Hindlimb muscle (tissue), 1 donor: ENCODE measurements at places on chromosomes 1 and 21. TPM values are rescaled to one million over a fixed set of nuclear protein-coding genes. Genes with fewer than 3 reads are reported as not detected.

The TPTE gene
- not detected for polyA plus RNA-seq

The VAV3 gene
- 4.5 TPM for polyA plus RNA-seq

The GJA8 gene
- polyA plus RNA-seq, result not detected

The PRELP gene
- 3.1 TPM for polyA plus RNA-seq

The CD1E gene
- polyA plus RNA-seq, result 0.32 TPM

The CHRNB2 gene
- 0.26 TPM for polyA plus RNA-seq

The CTSK gene
- 44.8 TPM for polyA plus RNA-seq

The CELA3A gene
- not detected for polyA plus RNA-seq

The ANKRD34A gene
- polyA plus RNA-seq, result 1.2 TPM

The SETDB1 gene
- 45.0 TPM for polyA plus RNA-seq

The UBE2U gene
- not detected for polyA plus RNA-seq

The ADGRB2 gene
- 17.6 TPM for polyA plus RNA-seq

The SELP gene
- polyA plus RNA-seq, result 0.76 TPM

The CRYBG2 gene
- 0.40 TPM for polyA plus RNA-seq

GRCh38 chr1:163565166-163565565, 243.4 kb downstream of the NUF2 start:
- no peak for DNase-seq

GRCh38 chr1:115609021-115609420, 32.7 kb upstream of the VANGL1 start:
- no peak for DNase-seq

- DNase-seq, result no peak
Measured at GRCh38 chr1:20484519-20485462, 1.2 kb downstream of the CAMK2N1 start.

- no peak for DNase-seq
Measured at GRCh38 chr1:41613689-41614574, 129.4 kb upstream of the EDN2 start.

- no peak for DNase-seq
Measured at GRCh38 chr21:37407719-37408420, 41.3 kb downstream of the DYRK1A start.

- no peak for DNase-seq
Measured at GRCh38 chr1:214537219-214537618, 14.2 kb downstream of the PTPN14 start.

GRCh38 chr21:41170442-41170841, 2.5 kb downstream of the BACE2 start:
- DNase-seq, result no peak

DNA sequence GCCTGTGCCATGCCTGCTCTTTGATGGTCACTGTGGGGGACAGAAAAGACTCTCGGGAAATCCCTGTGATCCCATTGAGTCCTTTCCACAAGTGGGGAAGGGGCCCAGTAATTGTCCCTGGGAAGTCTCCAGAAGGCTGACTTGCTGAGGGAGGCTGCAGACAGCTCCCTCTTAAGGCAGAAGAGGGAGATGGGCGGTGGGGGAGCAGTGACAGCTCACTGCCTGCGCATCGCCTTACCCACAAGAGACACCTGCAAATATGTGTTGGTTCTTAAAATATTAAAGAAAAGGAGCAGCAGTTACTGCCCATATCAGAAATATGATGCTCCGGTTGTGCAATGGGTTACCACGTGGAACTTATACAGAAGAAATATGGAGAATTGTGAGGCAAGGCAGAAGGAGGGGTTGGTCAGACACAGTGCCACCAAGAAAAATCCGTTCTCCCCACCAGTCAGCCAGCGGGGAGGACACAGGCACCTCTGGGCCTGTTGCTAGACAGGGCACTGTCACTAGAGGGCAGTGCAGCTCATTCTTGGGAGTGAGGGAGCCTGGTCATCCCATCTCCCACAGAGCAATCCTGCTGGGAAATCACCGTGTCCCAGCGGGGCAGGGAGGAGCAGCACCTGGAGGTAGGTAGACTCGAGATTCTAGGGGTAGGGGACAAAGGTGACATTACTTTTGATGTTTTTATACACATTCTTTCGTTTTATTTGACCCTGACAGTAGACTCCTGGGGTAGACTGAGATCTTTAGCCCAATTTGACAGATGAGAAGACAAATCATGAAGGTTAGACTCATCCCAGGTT, 6.9 kb upstream of the CAMK1G start:
- DNase-seq, result peak; percentile 61

DNA sequence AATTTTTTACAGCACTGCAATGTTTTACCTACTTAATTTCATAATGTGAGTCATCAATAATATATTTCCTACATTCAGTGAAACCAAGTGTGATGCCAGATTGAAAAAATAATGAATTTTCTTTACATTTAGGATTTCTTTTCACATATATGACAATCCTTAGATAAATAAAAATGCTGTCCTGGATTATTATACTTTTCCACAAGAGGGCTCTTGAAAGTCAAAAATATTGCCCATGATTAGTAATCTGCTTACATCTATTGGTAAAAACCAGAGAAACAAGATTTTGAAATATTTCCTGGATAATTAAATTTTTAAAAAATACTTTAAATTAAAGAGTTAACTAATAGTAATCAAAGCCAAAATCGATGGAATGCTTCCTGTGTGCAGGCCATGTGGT, 86.8 kb upstream of the PLPPR4 start:
- no peak for DNase-seq

GRCh38 chr1:236514703-236515442, 8.9 kb upstream of the LGALS8 start:
- no peak for DNase-seq

GRCh38 chr21:37435120-37435519, 68.5 kb downstream of the DYRK1A start:
- peak; percentile 81 for DNase-seq

GRCh38 chr1:16983649-16984048, 3.2 kb upstream of the MFAP2 start:
- no peak for DNase-seq

DNA sequence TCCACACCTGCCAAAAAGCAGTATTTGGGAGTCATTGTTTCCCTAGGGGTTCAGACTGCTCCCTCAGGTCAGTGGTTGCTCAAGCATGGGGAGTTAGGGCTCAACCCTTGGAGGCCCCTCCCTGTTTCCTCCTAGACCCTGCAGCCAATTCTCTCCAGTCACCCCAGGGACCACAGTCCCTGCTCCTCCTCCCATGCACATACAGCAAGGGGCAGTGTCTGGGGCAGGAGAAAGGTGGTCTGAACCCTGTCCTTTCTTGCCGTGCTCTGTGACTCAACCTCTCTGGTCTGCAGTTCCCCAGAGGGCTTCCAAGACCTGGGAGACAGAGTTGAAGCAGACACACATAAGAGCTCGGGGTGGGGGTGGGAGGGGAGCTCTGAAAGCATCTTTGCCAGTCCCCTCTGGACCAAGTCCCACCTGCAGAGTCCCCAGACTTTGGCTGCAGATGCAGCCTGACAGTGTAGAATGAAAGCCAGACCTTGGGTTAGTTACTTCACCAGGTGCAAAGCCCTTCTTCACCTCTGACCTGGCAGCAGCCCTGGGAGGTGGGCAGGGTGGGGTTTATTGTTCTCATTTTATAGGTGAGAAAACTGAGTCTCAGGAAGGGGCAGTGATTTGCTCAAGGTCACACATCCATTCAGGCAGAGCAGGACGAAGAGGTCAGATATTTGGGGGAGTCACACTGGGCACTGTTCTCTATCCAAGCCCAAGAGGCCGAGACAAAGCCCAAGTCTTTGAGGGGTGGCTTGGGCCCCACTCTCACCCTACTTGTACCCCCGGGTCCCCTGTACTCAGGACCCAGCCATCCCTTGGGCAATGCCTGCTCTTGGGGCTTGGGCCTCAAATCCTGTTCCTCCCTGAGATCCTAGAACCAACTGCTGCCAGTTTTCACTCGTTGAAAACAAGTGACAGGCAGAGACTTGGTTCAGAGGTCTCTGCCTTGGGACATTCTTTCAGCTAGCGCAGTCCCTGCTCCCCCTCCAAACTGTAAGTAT, 748 bp downstream of the PDZK1IP1 start:
- no peak for DNase-seq

DNA sequence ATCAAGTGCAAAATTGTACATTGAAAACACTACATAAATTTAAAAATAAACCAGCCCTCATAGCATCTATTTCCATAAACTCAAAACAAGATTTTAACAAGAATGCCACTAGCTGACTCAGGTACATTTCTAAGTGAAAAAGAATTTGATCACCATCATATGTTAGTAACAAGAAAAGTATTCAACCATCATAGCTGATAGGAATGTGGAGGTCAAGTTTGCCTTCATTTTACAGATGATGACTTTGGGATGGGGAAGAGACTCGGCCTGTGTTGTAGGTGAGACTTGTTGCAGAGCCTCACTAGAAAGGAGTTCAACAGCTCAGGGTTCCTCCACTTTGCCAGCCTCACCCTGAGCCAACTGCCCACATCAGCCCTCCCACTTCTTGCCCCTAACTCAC, 318.8 kb upstream of the FAM78B start:
- no peak for DNase-seq

DNA sequence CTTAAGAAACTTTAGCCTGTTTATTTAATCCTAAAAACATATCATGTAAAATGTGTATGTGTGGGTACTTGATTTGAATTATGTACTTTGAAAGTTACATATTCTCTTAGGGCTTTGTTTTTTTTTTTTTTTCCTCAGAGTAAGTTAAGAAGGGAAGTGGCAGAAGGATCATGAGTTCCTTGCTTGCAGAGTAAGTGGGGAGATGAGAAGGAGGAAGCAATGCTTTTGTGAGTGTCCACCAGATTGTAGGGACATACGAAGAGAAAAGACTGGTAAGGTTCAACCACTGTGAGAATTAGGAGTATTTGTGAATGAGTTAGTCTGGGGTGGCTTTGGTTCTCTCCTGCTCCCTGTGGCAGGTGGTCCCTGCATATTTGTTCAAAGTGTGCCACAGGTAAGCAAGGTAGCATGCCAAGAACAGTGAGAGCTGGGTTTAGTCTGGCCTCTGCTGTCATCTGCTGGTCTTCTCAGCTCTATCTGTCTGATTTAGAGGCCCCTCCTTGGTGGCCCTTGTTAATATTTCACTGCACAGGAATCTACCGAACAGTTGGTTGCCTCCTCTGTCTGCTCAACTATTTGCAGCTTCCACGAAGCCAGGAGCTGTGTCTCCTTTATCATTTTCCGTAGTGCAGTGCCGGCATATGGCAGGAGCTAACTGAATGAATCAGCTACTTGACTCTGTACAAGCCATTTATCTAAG, 9.5 kb downstream of the DNM3 start:
- DNase-seq, result no peak

GRCh38 chr21:25459993-25460392, 147.3 kb downstream of the MRPL39 start:
- DNase-seq, result no peak

DNA sequence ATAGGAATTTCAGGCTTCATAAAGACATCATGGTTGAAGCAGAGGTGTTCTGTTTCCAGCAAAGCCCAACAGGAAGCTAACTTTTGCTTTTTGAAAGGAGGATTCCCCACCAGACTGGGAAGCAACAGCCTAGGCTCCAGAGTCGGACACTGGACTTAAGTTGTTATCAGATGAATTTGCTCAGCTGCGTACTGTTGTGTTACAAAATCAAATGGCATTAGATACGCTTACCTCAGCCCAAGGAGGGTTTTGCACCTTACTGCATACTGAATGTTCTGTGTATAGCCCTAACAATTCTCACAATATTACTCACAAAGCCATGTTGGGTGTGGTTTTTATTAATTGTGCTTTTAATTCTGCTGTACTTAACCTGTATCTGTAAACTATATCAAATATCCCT, 547 bp upstream of the CHIA start:
- DNase-seq, result no peak

DNA sequence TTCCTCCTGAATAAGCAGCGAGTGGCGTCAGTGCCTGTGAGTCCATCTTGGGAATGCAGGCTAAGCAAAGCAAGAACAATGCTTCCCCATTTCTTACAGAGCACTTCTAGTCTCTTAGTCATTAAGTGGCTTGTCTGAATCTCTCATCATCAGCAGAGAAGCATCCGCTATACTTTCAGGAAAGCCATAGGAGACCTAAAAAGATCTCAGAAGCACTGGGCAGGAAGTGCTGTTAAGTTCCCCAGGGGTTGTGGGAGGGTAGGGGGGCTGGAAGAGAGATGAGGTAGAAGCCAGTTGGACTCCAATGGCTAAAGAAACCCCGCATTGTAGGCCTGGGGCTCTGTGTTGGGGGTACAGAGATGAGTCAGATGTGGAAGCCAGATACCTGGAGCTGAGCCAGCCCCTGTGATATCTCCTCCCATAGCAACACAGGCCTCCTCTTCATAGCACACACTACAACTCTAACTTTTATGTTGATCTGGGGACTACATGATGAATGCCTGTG, 44.9 kb downstream of the SYT6 start:
- DNase-seq, result peak; percentile 25

GRCh38 chr1:185311589-185312225, 5.3 kb downstream of the IVNS1ABP start:
- no peak for DNase-seq

DNA sequence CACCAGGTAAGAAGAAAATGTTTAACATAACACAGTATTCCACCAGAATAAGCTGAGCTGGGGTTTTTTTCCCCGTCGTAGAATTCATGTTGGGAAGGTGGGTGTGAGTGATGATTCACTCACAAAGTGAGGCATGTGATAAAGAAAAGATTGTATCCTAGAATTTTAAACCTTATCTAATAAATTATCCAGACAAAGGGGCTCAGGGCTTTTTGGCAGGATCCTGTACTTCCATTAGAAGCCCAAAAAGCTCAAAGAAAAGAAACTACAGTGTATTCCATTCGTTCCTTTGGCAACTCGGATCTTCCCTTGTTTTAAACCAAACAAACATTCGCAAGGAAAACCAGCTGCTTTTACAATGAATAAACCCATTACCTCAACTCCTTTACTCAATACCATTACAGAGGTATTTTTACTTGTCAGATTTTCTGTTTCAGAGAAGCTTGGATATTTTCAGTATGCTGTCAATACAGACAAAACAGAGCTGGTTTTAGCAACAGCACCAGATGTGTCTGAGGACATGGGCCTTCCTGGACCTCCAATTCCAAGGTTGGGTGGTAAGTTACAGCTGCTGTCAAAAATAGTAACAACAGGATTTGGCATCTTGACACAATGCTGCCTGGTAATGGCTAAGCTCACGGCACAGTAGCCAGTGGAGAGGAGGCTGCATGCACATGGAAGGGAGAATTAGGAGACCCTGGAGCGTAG, 159.9 kb upstream of the RUNX1 start:
- DNase-seq, result no peak

- DNase-seq, result no peak
Measured at GRCh38 chr1:181497870-181498269, 14.6 kb downstream of the CACNA1E start.

GRCh38 chr1:21935393-21935804, 1.7 kb downstream of the HSPG2 start:
- DNase-seq, result no peak

GRCh38 chr1:94303005-94303404, 65.6 kb upstream of the ARHGAP29 start:
- no peak for DNase-seq

DNA sequence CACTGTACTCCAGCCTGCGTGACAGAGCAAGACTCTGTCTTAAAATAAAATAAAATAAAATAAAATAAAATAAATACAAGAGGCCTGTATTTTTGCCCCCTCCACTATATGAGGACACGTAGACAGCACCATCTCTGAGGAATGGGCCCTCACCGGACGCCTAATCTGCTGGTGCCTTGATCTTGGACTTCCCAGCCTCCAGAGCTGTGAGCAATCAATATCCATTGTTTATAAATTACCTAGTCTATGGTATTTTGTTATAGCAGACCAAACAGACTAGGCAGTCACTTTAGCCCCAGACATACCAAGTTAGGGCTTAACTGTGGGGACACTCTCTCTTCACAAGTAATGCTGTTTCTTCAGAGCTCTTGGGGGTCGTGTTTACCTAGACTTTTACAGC, 6.4 kb downstream of the ELAPOR1 start:
- DNase-seq, result no peak
